Activated T-cell treated with anti-CD3 and anti-CD28 coated beads, Interleukin-2, amount 50 U/mL, for 4 hours (primary cell): ENCODE measurements at places on chromosomes 2 and 18. TPM values are rescaled to one million over a fixed set of nuclear protein-coding genes. Genes with fewer than 3 reads are reported as not detected.

DNA sequence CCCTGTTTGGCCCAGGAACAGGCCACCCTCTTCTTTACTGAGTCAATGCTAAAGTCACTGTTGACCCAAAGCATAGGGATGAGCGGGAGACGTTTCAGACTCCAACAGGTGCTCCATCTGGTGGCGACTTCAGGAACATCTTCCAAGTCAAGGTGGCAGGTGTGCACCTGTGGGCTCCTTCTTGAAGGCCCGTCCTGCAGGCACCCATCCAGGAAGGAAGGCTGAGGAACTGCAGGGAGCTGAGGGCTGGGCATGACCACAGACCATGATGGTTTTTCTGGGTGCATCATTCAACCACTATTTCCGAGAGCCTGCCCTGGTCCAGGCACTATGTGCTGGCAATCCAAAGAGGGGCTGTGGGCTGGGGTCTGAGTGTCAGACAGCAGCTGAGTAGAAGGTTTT, 142.8 kb downstream of the NDUFA10 start:
- peak; percentile 50 for DNase-seq

DNA sequence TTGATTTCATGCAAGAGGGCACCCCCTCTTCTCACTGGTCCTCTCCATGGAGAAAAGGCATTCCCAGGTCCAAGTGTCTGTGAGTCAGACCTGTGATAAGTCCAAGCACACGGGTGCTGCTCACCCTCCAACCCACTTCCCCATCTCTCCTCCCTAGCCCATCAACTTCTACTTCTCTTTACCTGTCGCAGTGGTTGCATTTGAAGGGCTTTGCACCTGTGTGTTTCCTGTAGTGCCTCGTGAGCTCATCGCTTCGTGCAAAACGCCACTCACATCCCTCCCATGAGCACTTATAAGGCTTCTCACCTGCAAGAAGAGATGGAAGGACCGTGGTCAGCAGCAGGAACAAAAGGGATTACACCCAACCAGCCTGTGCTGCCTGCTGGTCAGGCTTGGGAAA, 77.5 kb downstream of the KLF7 start:
- DNase-seq: no peak

DNA sequence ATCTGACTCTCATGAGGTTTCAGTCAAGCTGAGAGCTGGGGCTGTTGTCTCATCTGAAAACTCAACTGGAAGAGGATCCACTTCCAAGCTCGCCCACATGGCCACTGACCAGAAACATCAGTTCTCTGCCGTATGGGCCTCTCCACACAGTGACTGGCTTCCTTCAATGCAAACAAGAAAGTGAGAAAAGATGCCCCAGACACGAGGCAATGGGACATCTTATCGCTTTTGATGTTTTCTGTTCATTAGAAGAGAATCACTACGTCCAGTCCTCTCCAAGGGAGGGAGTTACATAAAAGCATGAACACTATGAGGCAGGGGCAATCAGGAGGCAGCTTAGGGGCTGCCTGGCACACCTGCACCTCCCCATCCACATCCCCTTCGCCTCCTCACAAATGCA, 307.1 kb upstream of the EPAS1 start:
- DNase-seq: no peak

GRCh38 chr2:45669032-45669486, 17.6 kb downstream of the PRKCE start:
- DNase-seq: no peak

SPP2 gene
- not detected for total RNA-seq

GRCh38 chr2:118693287-118693822, 154.1 kb downstream of the EN1 start:
- no peak for DNase-seq

- no peak for DNase-seq
Measured at GRCh38 chr2:112831513-112831845, 5.1 kb downstream of the IL1B start.

DNA sequence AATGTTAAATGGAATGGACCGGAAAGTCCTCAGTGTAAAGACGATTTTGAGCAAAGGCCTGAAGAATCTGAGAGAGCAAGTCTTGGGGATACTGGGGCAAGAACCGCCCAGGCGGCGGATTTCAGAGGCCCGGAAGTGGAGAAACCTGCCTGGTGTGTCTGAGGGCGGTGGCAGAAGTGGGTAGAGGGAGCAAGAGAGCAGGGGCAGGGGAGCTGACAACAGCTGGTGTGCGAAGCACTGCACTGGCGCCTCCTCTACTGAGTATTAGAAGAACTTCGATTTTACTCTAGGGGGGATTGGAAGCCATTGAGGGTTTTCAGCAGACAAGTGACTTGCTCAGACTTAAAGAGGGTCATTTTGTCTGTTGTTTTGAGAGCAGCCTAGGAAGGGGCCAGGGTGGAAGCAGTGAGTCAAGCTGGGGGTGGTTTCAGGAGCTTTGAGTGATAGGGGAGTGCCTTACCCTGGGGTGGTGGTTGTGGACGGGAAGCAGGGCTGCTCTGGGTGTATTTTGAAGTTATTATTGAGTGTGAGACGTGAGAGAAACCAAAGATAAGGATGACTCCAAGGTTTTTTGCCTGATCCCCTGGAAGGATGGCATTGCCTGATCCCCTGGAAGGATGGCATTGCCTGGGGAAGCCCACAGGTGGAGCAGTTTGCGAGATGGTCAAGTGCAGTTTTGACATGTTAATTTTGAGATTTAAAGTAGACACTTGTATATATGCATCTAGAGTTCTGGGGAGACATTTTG, 52.5 kb downstream of the ZNF236 start:
- DNase-seq: no peak

PAX8 gene
- 0.73 TPM for total RNA-seq

DNA sequence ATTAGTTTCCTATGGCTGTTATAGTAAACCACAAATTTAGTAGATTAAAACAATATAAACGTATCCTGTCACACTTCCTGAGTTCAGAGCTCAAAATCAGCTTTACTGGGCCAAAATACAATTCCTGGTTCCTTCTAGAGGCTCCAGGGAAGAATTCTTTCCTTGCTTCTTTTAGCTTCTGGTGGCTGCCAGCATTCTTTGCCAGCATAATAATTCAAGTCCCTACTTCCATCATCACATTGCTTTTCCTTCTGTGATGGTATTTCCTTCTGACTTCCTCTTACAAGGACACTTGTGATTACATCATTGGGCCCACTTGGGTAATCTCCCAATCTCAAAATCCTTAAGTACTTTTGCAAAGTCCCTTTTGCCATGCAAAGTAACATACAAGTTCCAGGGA, 40.6 kb downstream of the MOB4 start:
- no peak for DNase-seq

GRCh38 chr2:151157000-151157735, 104.5 kb downstream of the RBM43 start:
- DNase-seq: no peak

SERPINB5 gene
- total RNA-seq: not detected
